CD4-positive, alpha-beta T cell (primary cell): ENCODE measurements at places on chromosomes 4 and X. TPM values are rescaled to one million over a fixed set of nuclear protein-coding genes. Genes with fewer than 3 reads are reported as not detected.

- H3K36me3 ChIP-seq, result peaks cover 10% of the 10 kb centered on the region
- no peak overlapping the region for H3K4me3 ChIP-seq
Measured at GRCh38 chr4:105280338-105281123, 133.9 kb downstream of the TET2 start.

DNA sequence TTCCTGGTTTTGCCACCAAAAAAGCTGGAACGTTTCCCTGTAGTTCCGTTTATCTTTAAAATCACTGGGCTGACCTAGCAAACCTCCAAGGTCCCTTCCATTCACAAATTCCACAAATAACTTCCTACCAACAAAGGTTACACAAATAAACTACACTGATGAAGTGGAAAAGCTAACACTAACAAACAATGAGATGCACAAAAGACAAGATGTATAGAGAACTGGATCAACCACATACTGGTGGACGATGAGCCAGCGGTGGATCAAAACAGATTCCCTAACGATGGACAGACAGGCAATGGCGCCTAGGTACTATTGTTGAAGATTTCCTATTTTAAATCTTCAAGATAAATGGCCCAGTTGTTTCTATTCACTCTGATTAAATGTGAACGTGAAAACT, 15.5 kb downstream of the AFAP1 start:
- no peaks in the 10 kb centered on the region for H3K36me3 ChIP-seq
- H3K27ac ChIP-seq, result no peak overlapping the region
- no peak overlapping the region for H3K4me3 ChIP-seq
- no peak for DNase-seq
- H3K4me1 ChIP-seq, result no peaks in the 10 kb centered on the region

GRCh38 chr4:51870441-51871188, 27.7 kb downstream of the DCUN1D4 start:
- H3K36me3 ChIP-seq, result peaks cover 61% of the 10 kb centered on the region
- no peak for DNase-seq
- H3K4me3 ChIP-seq, result no peak overlapping the region
- H3K27ac ChIP-seq, result no peak overlapping the region
- no peaks in the 10 kb centered on the region for H3K27me3 ChIP-seq
- H3K4me1 ChIP-seq, result no peaks in the 10 kb centered on the region

- H3K36me3 ChIP-seq, result no peaks in the 10 kb centered on the region
- no peak overlapping the region for H3K27ac ChIP-seq
- no peak overlapping the region for H3K4me3 ChIP-seq
- H3K4me1 ChIP-seq, result no peaks in the 10 kb centered on the region
- no peak for DNase-seq
Measured at GRCh38 chrX:56505866-56506265, 57.6 kb upstream of the UBQLN2 start.

- H3K27ac ChIP-seq, result no peak overlapping the region
- no peaks in the 10 kb centered on the region for H3K36me3 ChIP-seq
- DNase-seq, result no peak
- no peak overlapping the region for H3K4me3 ChIP-seq
Measured at GRCh38 chr4:141081921-141082395, 51.3 kb downstream of the RNF150 start.

GRCh38 chr4:26806331-26806730, 54.3 kb upstream of the STIM2 start:
- no peak for DNase-seq
- no peak overlapping the region for H3K4me3 ChIP-seq
- no peak overlapping the region for H3K27ac ChIP-seq
- no peaks in the 10 kb centered on the region for H3K27me3 ChIP-seq
- H3K36me3 ChIP-seq, result no peaks in the 10 kb centered on the region

DNA sequence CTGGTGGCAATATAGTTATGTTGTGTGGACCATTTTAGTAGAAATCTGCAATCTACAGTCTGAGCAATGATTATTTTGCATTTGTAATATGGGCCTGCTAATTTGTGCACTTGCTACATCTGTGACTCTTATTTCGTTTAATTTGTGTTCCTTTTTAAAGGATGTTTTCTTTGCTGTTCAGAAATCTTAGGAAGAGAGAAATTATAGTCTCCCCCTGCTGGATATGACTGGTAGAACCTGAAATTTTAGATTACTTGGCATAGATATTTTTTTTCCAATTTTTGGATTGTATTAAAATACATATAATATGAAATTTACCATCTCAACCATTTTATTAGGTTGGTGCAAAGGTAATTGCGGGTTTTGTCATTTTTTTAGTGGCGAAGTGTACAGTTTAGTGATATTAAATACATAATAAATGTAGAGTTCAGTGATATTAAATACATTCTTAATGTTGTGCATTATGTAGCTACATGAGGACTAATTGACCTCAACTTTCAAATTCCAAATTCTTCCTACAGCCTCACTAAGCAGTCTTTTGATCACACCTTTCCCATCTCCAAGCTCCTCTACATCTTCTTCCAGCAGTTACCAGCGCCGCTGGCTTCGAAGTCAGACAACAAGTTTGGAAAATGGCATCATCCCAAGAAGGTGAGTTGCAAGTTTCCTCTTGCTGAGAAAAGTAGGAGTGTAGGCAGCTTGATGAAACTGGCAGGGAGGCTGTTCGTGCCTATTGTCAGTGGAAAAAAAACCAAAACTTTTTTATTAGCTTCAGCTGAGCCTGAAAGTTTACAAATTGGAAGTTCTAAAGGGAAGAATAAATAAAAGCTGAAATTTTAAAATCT, 82.2 kb downstream of the FNIP2 start:
- no peaks in the 10 kb centered on the region for H3K36me3 ChIP-seq
- DNase-seq, result no peak
- no peaks in the 10 kb centered on the region for H3K27me3 ChIP-seq
- no peak overlapping the region for H3K4me3 ChIP-seq
- H3K4me1 ChIP-seq, result no peaks in the 10 kb centered on the region

- H3K4me1 ChIP-seq, result peaks cover 18% of the 10 kb centered on the region
- DNase-seq, result no peak
- H3K36me3 ChIP-seq, result no peaks in the 10 kb centered on the region
- no peak overlapping the region for H3K27ac ChIP-seq
- no peak overlapping the region for H3K4me3 ChIP-seq
Measured at GRCh38 chr4:76203541-76203940, 10.1 kb downstream of the SCARB2 start.

- H3K27me3 ChIP-seq, result peaks cover 24% of the 10 kb centered on the region
- H3K4me3 ChIP-seq, result no peak overlapping the region
- peak; percentile 22 for DNase-seq
- no peaks in the 10 kb centered on the region for H3K36me3 ChIP-seq
Measured at GRCh38 chr4:184163813-184164212, 53.9 kb downstream of the ENPP6 start.

GRCh38 chr4:26819478-26820095, 41.1 kb upstream of the STIM2 start:
- no peak for DNase-seq
- H3K27me3 ChIP-seq, result no peaks in the 10 kb centered on the region
- H3K27ac ChIP-seq, result no peak overlapping the region
- H3K36me3 ChIP-seq, result no peaks in the 10 kb centered on the region
- no peak overlapping the region for H3K4me3 ChIP-seq

DNA sequence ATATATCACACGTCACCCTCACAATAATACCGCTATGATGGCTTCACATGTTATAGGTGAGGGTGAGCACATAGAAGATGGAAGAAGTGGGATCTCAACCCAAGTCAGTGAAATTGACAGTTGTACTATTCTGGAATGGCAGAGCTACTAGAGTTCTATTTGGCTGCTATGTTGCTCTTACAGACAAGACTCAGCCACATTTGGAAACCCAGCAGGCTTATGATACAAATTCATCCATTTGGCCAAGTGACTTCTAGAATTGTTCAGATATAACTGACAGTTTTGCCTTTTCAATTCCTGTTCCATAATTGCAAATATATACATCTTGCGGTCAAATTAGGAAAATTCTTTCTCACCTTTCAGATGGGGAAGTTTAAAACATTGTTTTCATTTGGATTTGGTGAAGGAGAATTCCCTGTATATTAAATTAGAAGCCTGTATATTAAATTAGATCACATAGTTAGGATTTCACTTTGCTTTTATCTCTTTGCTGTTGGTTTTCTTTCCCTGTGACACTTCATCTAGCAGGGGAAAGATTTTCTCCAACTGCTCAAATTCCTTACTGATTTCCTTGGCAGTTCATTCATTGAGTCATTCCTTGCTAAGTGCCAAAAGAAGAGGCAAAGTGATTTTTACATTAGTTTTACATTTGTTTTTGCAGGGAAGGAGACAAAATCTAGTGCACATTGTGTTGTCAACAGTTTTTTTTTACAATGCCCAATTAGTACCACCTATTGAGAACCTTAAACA, 120.6 kb upstream of the TBC1D9 start:
- DNase-seq, result no peak
- H3K27me3 ChIP-seq, result no peaks in the 10 kb centered on the region
- no peak overlapping the region for H3K27ac ChIP-seq

- no peaks in the 10 kb centered on the region for H3K27me3 ChIP-seq
- DNase-seq, result no peak
- H3K27ac ChIP-seq, result no peak overlapping the region
- H3K4me1 ChIP-seq, result no peaks in the 10 kb centered on the region
Measured at GRCh38 chrX:53125506-53125905, 31.6 kb downstream of the KANTR start.

DNA sequence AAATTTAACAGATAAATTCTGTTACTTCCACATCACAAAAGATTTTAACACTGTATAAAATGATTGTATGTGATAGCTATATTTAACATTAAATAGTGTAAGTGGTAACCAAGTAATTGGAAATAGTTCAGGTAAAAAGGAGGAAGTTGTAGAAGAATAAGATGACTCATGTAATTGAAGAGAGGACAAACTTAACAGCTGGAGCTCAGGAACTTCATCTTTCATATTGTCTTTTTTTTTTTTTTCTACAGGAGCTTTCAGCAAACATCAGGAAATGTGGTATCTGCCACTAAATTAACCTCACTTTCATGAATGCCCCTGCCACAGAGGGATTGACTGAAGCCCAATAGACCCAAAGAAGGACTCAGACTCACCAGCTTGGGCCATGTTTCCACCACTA, 188.4 kb upstream of the VEGFC start:
- no peak overlapping the region for H3K27ac ChIP-seq
- no peaks in the 10 kb centered on the region for H3K27me3 ChIP-seq
- DNase-seq, result no peak
- H3K4me1 ChIP-seq, result no peaks in the 10 kb centered on the region
- H3K36me3 ChIP-seq, result no peaks in the 10 kb centered on the region
- no peak overlapping the region for H3K4me3 ChIP-seq

DNA sequence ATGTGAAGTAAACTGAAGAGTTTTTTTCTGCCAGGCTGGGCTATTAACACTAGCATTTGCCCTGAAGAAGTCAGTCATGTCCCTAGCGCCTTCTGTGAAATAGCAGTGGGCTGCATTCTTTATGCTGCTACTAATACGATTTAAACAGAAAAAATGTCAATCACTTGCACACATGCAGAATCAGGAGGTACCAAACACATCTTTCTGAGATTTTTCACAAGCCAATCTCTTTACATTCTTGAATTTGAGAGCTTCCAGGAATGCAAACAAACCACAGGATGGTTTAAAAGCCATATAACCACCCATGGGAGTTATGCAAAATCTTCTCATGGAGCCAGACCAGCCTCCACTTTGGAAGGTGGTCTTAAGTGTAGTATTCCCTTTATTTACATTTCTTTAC, 220.1 kb downstream of the IQCM start:
- H3K27ac ChIP-seq, result no peak overlapping the region
- H3K4me1 ChIP-seq, result no peaks in the 10 kb centered on the region
- DNase-seq, result no peak
- no peaks in the 10 kb centered on the region for H3K36me3 ChIP-seq
- H3K4me3 ChIP-seq, result no peak overlapping the region

- H3K4me3 ChIP-seq, result no peak overlapping the region
- no peak overlapping the region for H3K27ac ChIP-seq
- H3K36me3 ChIP-seq, result no peaks in the 10 kb centered on the region
- no peaks in the 10 kb centered on the region for H3K4me1 ChIP-seq
- no peak for DNase-seq
- H3K27me3 ChIP-seq, result no peaks in the 10 kb centered on the region
Measured at GRCh38 chr4:4677556-4678522, 136.0 kb upstream of the STX18 start.

GRCh38 chr4:4311193-4311592, 21.1 kb downstream of the ZBTB49 start:
- DNase-seq, result no peak
- no peak overlapping the region for H3K27ac ChIP-seq
- H3K4me3 ChIP-seq, result no peak overlapping the region
- H3K4me1 ChIP-seq, result no peaks in the 10 kb centered on the region
- no peaks in the 10 kb centered on the region for H3K27me3 ChIP-seq

DNA sequence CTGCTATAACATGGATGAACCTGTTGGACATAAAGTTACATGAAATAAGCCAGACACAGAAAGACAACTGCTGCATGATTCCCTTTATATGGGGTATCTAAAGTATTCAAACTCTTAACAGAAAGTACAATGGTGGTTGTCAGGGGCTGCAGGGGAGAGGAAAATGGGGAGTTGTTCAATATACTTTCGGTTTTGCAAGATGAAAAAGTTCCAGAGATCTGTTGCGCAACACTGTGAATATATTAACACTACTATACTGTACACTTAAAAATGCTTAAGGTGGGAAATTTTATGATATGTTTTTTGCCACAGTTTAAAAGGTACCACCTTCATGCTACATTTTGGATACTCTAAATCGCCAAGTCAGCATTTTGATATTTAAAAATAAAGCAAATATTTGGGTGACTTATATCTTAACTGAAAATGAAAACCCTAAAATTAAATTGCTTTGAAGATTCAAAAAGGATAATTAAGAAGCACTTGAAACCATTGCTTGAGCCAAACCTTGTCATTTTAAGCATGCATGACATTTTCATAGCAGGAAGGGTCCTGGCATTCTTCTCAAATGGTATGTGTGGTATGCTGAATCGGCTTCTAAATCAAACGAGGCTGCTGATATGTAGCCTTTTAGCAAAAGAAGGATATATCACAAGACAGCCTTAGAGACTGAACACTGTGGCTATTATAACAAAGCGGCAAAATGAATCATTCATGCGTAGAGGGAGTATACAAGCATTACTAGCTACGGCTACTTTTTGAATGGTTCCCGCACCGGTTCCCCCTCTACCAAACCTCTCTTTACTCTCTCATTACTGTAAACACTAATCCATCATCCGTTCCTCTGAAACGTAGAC, 607.1 kb upstream of the DIPK2B start:
- H3K36me3 ChIP-seq, result no peaks in the 10 kb centered on the region
- H3K4me1 ChIP-seq, result peaks cover 24% of the 10 kb centered on the region
- H3K27ac ChIP-seq, result peak overlapping the region; percentile 82
- H3K27me3 ChIP-seq, result no peaks in the 10 kb centered on the region

- H3K36me3 ChIP-seq, result no peaks in the 10 kb centered on the region
- H3K27ac ChIP-seq, result no peak overlapping the region
- H3K27me3 ChIP-seq, result no peaks in the 10 kb centered on the region
- H3K4me1 ChIP-seq, result no peaks in the 10 kb centered on the region
Measured at GRCh38 chr4:188432328-188432727, 293.1 kb downstream of the TRIML1 start.

- peak overlapping the region; percentile 24 for H3K4me3 ChIP-seq
- DNase-seq, result no peak
- H3K27ac ChIP-seq, result no peak overlapping the region
- no peaks in the 10 kb centered on the region for H3K27me3 ChIP-seq
- peaks cover 9% of the 10 kb centered on the region for H3K4me1 ChIP-seq
- H3K36me3 ChIP-seq, result no peaks in the 10 kb centered on the region
Measured at GRCh38 chr4:153257151-153257620, 52.9 kb downstream of the TRIM2 start.

Gene NPNT
- total RNA-seq, result not detected

Gene TMEM35A
- not detected for total RNA-seq

Gene USP17L12
- total RNA-seq, result not detected

Gene AREG
- 57.9 TPM for total RNA-seq

Gene TBX22
- total RNA-seq, result not detected

Gene PDZD4
- total RNA-seq, result 26.8 TPM

Gene CT55
- total RNA-seq, result not detected

Gene ARR3
- not detected for total RNA-seq

Gene DKC1
- 51.7 TPM for total RNA-seq

Gene CSAG1
- total RNA-seq, result not detected

Gene NKX6-1
- not detected for total RNA-seq
